ENCODE measurements at places on chromosomes 4 and X.

GRCh38 chr4:163693211-163693610, 198.7 kb downstream of the TMA16 start:
- DNase-seq = no peak

- no peak for DNase-seq
Measured at GRCh38 chrX:137823257-137823656, 257.3 kb downstream of the ZIC3 start.

DNA sequence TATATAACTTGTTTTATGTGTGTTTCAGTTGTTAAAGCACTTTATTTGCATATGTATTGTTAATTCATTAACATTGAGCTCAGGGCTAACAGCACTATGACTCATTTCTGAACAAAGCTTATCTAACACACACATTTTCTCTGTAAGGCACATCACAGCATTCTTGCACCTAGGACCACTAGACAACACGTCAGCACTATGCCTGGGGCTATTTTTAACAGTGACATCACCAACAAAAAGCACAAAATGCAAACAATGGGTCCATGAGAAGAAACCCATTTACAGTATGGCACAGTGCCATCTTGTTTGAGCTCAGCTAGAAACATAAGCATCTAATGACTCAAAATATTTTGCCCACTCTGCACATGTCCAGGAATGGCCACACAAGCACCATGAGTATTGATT, 124.4 kb downstream of the RELL1 start:
- no peak for DNase-seq

- no peak for DNase-seq
Measured at GRCh38 chr4:10140866-10141759, 24.5 kb upstream of the WDR1 start.

- DNase-seq = no peak
Measured at GRCh38 chrX:28273736-28274135, 292.5 kb upstream of the DCAF8L1 start.

GRCh38 chr4:65580551-65580950, 89.7 kb downstream of the EPHA5 start:
- DNase-seq = no peak

DNA sequence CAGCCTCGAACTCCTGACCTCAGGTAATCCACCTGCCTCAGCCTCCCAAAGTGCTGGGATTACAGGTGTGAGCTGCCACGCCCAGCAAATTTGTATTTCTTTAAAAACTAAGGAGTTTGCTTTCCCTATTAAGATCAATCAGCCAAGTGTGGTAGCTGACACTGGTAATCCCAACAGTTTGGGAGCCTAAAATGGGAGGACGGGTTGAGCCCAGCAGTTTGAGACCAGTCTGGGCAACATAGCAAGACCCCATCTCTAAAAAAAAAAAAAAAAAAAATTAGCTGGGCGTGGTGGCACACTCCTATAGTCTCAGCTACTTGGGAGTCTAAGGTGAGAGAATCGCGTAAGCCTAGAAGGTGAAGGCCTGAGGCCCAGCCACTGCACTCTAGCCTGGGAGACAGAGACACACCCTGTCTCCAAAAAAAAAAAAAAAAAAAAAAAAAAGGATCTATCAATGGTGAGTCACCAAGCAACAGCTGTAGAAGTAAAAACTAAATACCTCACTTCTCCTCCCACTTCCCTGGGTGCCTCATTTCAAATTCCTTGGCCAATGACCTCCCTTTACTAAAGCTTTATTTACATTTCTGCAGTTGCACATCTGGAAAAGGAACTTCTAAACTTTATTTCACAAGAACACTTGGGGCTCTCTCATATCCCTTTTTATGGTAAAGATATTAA, 54.5 kb downstream of the LDB2 start:
- DNase-seq = no peak

- no peak for DNase-seq
Measured at GRCh38 chrX:11739776-11740175, 18.3 kb upstream of the MSL3 start.

- no peak for DNase-seq
Measured at GRCh38 chr4:163949976-163950601, 455.6 kb downstream of the TMA16 start.

DNA sequence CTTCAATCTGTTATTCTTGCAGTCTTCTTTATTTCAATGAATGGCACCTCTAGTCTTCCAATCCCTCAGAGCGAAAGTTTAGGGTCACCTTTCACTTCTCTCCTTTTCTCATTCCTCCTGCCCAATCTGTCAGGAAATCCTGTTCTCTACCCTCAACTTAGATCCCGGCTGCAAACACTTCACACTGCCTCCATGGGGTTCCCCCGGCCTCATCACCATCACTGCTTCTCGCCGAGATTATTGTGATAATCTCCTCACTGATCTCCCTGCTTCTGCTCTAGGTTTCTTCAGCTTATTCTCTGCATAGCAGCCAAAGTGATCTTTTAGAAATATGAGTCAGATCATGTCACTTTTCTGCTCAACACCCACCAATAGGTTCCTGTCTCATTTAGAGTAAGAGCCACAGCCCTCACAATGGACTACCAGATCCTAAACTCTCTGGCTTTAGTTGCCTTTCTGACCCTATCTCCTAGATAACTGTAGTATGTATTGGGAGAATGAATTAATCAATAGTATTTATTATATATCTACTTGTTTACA, 43.6 kb upstream of the TBC1D9 start:
- DNase-seq = no peak

DNA sequence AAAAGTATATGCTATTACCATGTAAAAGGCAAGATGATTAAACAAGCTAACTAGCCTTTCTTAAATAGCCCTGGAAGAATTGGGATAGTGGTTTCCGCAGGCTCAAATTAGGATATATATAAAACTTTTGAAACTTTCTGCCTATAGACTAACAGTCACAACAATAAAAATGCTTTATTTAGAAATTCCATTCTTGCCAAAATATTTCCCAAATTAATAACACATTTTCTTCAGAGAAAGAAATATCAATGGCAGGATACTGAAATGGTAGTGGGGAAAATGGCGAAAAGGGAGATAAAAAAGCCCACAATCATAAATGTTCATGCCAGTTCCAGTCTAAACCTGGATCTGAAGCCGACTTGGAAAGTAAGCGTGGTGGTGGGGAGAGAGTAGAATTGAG, 56.0 kb downstream of the MAD2L1 start:
- no peak for DNase-seq

GRCh38 chr4:93529692-93530372, 298.7 kb upstream of the ATOH1 start:
- DNase-seq = no peak

- DNase-seq = no peak
Measured at GRCh38 chr4:4385729-4386295, 1.1 kb upstream of the NSG1 start.

DNA sequence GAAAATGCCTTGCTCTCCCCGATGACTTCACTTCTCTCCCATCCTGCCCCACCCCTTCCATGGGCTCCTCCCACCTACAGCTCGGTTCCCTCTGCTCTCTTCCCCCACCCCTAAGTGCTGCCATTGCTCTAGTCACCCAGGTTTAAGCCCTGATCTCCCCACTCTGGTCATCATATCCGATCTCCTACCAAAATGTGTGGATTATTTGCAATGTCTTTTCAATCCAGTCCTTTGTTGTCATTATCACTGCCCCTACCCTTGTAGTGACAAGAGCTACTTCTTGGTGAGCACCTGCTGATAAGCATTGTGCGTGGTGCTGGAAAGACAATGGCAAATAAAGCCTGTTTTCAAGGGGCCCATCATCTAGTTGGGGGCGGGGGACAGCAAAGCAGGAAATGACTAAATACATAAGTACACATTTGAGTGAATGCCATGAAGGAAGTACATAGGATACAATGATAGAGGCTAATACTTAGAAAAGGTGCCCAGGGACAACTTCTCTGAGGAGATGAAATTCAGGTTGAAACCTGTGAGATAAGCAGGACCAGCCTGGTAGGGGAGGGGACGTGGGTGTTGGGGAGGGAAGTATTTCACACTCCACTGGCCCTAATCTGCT, 63.8 kb downstream of the DLG3 start:
- no peak for DNase-seq

DNA sequence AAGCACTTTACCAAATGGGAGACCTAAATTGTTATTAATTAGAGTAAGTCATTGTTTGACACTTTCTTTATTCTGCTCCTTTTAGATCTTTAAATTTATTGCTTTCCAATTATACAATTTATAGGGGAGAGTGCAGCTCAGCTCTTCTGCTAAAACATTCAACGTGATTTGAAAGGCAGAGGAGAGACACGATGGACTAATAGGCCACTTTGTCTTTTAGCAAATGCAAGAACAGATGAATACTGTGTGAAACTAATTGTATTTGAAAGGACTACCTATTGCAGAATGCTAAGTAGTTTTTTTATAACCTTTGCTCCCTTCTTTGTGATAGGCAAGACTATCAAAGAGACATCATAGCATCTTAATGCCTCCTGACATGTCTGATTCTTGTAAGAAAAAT, 320.4 kb upstream of the KLF3 start:
- DNase-seq = no peak

- no peak for DNase-seq
Measured at GRCh38 chr4:61200187-61200915, at the start of gene ADGRL3. TSS of gene ADGRL3 (plus strand) at chr4:61200326.

- DNase-seq = peak; percentile 49
Measured at GRCh38 chr4:37976991-37977470, 16.8 kb downstream of the PTTG2 start.

DNA sequence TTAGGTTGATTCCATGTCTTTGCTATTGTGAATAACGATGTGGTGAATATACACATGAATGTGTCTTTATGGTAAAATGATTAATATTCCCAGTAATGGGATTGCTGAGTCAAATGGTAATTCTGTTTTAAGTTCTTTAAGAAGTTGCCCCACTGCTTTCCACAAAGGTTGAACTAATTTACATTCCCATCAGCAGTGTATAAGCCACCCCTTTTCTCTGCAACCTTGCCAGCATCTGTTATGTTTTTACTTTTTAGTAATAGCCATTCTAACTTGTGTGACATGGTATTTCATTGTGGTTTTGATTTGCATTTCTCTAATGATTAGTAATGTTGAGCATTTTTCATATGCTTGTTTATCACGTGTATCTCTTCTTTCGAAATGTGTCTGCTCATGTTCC, 503.3 kb downstream of the PCDH18 start:
- no peak for DNase-seq

- no peak for DNase-seq
Measured at GRCh38 chr4:113708250-113708649, 53.3 kb downstream of the CAMK2D start.

DNA sequence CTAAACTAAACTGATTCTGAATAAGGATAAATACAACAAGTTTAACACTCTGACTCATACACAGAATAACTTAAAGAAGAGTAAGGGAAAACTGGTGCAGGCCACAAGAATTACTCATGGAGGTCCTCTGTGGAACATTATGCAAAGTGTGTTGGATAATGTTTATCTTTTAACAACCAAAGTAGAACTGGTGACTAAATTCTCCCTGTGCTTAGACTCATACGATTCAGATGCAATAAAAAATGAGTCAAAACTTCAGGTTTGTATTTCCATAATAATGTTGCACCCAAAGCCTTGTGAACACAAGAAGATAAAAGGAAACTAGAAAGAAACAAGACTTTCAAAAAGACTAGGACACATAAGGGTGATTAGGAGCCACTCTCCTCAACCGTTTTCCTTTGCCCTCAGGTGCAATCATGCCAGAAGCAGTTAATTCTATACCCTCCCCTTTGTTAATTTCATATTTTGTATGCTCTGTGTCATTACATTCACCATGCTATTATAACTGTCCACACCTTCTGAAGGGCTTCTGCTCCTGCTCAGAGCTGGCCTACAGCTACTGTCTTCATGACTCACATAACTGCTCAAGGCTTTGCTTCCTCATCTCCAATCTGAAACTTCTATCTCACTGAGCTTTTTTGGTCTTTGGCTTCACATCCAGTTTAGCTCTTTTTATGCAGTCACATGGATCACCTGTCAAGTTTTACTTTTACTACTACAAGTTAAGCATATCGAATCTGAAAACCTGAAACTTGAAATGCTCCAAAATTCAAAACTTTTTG, 60.2 kb downstream of the KCNIP4 start:
- no peak for DNase-seq

- no peak for DNase-seq
Measured at GRCh38 chr4:76457885-76458284, 22.9 kb downstream of the SHROOM3 start.

DNA sequence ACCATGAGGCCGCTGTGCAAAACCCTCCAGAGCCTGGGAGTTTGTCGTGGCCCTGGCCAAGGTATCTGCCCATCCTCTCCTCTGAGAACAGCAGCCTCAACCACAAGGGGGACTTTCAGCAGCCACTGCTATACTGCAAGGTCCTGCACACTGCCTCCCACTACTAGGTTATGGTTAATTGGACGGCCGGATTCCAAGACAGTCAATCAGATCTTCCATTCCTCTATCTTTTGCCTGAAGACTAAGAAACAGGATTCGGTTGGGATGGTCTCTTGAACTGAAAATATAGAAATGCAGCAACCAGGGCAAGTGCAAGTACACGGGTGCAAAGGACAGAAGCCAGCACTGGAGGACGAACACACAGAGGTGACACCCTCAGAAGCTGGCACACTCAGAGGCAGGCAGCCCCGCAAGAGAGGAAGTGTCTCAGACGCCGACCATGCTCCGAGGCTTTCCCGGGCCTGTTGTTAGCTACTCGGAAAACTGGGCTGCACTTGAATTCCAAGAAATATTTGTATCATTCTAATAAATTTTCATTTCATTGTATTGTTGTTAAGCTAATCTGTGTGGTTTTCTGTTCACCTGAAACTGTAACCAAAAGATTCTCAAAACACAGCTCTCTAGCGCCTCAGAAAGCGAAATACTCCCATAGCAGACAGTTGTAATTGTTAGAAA, 63.3 kb downstream of the AFAP1 start:
- DNase-seq = no peak

DNA sequence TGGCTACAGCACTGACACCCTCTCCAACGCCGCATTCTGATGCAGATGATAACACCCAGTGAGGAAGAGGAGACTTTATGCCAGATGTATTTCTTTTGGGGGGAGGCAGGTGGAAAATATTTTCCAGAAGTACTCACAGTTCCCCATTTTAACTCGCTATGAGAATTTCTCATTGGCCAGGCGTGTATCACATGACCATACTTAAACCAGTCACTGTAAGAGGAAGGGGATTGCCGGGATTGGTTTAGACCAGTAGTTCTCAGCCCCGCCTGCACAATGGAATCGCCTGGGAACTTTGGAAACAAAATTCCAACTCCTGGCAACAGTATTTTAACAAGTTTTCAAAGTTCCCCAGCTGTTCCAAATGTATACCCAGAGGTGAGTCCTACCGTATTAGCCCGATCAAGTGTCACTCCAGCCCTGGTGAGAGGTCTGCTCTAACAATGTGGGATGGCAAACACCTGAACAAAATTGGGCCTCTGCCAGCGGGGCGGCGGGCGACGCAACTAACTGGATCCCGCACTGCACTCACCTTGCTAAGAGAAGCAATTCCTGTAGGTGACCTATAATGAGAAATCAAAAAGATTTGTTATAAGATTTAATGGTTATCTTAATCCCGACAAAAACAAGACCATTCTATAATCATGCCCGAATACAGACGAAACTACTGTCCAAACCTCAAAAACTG, 2.9 kb upstream of the MSL3 start:
- no peak for DNase-seq

DNA sequence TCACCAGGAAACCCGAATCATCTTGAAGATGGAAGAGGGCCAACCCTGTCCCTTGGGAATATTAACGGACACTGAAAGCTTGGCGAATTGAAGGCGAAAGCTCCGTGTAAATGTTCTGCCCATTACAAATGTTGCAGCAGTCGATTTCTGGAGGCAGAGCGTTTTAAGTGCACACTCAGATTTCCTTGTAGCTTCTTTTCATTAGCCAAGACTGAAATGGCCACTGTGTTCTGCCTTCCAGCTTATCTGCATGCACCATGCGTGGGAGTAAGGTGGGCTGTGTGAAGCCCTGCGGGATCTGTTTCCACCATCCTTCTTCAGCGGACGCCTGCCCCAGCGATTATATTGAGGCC, 1.3 kb downstream of the SMIM20 start:
- no peak for DNase-seq

Measured in stimulated activated CD8-positive, alpha-beta memory T cell treated with anti-CD3 and anti-CD28 coated beads, Interleukin-4, amount 100 ng/mL, for 4 hours (primary cell).